ENCODE measurements at places on chromosomes 4 and X.

DNA sequence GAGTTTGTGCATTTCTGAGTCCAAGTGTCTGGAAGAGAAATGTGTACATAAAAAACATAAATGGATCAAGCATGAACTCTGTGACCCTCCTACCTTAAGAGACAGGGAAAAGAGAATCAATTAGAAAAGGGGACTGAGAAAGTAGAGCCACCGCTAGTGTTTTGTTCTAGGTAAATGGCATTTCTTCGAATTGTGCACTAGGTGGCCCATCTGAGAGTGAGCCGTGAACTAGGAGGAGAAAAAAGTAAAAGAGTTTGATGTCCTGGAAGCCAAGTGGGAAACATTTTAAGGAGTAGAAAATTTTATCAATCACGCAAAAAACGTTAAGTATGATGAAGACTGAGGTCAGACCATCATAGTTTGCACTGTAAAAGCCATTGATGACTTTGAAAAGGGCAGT is 55.1 kb downstream of the NAF1 start:
- DNase-seq, result no peak

- no peak for DNase-seq
Measured at GRCh38 chr4:8507196-8507570, 66.6 kb downstream of the TRMT44 start.

DNA sequence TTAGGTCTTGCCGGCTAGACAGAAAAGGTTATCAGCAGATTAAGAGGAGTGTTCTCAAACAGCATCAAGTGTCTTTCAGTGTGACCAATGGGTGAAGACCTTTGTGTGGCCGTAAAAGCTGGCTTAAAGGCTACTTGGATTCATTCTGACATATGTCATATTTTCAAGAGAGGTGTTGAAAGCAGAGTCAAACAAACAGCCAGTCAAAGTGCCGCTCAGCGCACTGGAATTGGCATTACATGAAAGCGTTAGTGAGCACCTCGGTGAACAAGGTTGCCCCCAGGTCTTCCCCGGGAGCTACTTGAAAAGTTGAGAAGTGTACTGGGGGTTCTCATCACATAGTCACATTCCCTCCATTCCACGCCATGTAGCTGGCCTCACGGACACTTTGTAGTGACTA is 148.9 kb downstream of the SOX3 start:
- DNase-seq, result no peak

DNA sequence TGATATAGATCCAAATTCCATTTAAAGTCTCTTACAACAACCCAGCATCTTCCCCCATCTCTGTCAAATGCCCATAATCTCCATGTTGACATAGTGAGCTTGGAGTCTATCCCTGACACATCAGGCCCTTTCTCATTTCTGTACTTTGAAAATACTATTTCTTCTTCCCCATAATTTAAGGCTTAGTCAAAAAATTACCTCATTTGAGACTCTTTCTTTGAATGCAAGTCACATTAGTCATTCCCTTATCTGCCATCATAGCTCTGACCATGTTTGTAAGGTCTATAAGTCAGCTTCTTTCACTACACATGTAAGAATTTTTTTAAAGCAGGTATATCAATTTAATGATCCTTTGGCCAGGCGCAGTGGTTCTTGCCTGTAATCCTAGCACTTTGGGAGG is 99.9 kb downstream of the DDX60 start:
- no peak for DNase-seq

GRCh38 chrX:63919081-63919480 is 134.1 kb upstream of the ARHGEF9 start:
- DNase-seq, result no peak
